Stimulated activated CD8-positive, alpha-beta memory T cell treated with anti-CD3 and anti-CD28 coated beads, Interleukin-4, amount 100 ng/mL, for 4 hours (primary cell): ENCODE measurements at places on chromosomes 2 and 18.

DNA sequence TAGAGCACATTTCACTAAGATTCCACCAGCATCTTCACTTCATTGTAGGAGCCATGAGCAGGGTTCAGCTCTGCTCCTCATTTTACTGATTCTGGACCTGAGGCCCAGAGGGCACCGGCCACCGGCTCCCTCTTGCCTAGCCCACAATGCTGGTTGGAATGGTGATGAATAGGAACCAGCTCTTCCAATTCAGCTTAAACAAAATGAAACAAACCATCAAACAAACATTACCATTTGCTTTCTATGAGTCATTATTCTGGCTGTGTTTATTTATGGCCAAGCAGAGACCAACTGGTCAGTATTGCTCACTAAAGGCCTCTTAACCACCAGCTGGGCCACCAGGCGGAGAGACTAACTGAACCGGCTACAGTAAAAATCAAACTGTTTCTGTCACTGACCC lies 176.7 kb downstream of the MTX2 start:
- DNase-seq, result no peak

DNA sequence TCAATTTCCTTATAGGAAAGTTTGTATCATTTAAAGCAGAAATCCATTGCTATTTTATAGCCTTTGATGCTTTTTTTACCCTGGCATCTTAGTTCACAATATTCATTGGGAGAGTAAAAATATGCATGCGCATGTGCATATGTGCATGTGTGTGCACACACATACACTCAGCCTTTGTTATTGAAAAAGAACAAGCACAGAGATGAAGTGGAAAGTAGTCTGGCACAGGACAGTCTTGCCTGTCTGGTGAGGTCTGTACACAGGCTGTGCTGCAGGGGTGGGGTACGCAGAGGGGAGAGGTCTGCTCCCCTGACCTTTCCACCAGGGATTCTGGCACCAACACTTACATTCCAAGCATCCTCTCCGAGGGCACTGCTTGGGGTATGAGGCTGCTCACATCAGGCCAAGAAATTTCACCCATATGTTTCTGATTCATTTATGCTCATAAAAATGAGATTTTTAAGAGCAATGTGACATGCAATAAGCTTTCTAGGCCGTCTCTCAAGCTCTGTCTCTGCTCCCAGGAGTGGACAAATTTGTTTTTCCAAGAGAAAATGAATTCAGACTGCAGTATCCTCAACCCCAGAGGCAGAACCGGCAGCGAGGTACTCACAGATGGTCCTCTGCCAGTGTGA lies 237.2 kb downstream of the INSIG2 start:
- no peak for DNase-seq

DNA sequence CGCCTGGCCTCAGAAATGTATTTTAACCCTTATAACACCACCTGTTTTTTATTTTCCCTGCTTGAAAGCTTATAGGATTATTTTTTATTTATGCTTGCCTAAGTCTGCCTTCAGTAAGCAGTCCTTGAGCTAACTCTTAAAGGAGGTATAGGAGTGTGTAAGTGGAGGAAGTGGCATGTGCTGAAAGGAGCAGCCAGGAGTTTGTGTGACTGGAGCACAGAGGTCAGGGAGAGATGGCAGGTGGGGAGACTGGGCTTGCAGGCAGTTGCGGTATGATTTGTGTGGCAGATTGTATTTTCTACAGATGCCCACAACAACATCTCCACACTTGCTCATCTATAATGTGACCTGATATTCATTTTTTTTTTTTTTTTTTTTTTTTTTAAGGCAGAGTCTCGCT lies 27.2 kb upstream of the PAIP2B start:
- no peak for DNase-seq

DNA sequence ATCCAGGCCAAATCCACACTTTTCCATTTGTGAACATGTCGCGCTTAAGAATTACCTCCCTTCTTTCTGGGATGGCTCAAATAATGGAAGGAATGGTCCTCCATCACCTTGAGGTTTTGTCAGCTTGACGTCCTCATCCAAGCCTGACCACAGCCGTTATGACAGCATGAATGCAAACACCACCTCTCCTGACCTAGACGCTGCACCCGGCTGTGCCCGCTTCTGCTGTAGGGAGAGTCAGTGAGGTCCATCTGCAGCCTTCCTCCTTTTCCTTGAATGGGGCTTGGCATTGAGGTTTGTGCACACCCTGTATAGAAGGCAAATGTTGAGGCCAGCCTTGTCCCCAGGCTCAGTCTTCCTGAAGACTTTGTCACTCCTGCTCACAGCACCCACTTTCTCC lies 85.5 kb downstream of the TGOLN2 start:
- no peak for DNase-seq

DNA sequence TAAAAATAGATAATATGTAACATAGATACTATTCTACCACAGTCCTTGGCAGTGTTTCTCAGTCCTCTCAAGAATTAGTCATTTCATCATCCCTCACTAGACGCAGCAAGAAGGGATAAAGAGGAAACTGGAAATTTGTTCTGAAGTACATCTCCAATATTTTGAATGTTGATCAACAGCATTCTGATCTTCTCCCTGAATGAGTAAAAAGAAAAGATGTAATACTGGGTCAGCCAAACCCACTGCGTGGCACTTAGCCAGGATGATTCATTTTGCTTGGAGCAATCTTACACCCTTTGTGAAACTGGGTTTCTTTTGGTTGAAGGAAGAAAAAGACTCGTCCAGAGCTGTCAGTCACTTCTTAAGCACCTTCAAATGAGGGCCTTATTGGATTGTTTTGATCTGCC lies 54.1 kb downstream of the TAF1B start:
- no peak for DNase-seq

DNA sequence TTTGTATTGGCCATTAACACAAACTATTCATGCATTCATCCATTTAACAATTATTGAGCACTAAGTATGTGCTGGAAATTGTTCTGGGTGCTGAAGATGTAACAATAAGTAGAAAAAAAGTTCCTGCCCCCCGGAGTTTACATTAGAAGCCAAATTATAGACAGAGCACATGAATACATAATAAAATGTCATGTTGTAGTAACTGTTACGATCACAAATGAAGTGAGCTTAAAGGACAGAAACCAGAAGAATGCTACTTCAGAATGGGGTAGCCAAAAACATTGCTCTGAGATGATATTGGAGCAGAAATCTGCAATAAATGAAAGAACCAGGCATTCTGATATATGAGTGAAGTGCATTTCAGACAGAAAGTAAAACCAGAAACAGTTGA lies 256.0 kb upstream of the SETBP1 start:
- no peak for DNase-seq

- peak; percentile 44 for DNase-seq
These were observed at the start of gene TRABD2A for GRCh38 chr2:84880645-84881521. TSS of gene TRABD2A (minus strand) at chr2:84881084. CDS start at chr2:84881039, 45 bp downstream.

- DNase-seq, result no peak
These were observed 23.6 kb downstream of the MAP3K20 start for GRCh38 chr2:173099271-173099670.

DNA sequence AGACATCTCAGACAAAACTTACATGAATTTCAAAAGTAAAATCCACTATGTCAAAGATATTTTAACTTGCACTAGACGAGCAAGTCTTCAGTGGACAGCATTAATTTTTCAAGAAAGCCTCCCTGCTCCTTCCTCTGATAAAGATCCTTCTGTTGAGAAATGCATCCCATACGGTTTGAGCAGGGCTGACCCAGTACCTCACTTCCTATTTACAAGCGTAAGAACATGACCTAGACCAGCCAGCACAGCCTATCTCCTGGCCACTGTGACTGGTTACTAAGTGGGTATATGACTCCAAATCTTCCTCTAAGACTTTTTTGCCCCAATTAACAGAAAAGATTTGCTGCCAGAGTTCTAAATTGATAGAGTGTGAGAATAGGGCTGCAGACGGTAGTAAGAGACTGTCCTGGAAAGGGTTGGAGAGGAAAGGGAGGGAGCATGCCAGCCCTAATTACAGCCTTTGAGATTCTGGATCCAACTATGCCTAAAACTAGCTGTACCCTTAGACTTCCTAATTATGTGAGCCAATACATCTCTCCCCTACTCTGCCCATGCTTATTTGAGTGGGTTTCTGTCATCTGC lies 108.4 kb downstream of the PRELID3A start:
- no peak for DNase-seq
